Natural killer cell (primary cell): ENCODE measurements at places on chromosomes 3 and 15. TPM values are rescaled to one million over a fixed set of nuclear protein-coding genes. Genes with fewer than 3 reads are reported as not detected.

The DYNLT2B gene
- 5.4 TPM for total RNA-seq

The RBM5 gene
- total RNA-seq, result 473 TPM

The LRTM1 gene
- not detected for total RNA-seq

The RARRES1 gene
- not detected for total RNA-seq

The ZMYND10 gene
- 3.5 TPM for total RNA-seq

The BOC gene
- total RNA-seq, result not detected

DNA sequence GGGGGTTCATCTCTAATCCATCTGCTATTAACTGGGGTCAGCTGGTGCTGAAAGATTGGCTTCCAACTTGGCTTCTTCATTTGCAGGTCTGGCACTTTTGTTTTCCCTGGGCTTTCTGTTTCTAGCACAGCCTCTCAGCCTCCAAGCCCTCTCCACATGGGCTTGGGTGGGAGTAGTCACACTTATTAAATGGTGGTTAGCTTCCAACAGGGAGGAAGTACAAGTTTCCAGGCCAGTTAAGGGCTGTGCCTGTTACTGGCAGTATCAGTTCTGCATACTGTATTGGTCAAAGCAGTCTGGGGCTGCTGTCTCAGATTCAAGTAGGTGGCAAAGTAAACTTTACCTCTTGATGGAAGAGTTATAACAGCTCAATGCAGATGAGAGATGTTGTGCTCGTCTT lies 627.1 kb upstream of the CCDC54 start:
- no peak overlapping the region for H3K27ac ChIP-seq
- H3K4me1 ChIP-seq, result no peaks in the 10 kb centered on the region
- no peaks in the 10 kb centered on the region for H3K36me3 ChIP-seq
- H3K27me3 ChIP-seq, result no peaks in the 10 kb centered on the region

DNA sequence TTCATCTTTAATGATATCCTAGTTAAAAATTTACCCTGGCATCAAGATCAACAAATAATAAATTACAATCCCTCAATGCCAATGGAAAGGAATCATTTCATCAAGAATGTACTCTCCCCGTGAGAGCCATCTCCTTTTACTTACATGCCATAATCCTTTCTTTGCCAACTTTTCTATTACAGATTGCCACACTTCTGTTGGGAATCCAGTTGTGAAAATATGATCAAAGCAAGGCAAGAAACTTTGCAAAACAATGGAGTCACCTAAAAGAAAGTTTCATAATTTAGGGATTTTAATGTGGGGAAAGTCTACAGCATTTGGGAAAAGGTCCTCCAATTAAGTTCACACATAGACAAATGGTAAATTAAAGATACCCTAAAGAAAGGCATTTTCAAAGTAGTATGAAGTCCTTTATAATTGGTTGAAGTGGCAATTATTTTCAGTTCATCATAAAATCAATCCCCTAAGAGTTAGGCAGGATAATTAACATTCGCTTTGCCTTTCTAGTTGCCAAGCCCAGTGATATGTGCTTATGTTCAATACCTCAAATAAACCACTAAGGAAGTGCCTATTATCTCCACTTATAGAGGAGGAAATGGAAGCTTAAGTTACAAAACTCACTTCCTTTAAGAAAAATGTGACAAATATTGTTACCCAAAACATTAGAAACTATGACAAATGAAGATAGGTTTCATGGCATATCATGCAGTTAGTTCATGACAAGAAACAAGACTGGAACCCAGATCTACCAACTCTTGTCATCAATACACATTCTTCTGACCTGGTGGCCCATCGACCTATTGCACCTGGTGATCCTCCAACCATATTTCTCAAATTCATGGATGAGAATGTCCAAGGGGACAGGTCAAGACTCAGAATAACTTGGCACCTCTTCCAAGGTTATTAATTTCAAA lies 49.1 kb downstream of the TRANK1 start:
- no peak overlapping the region for H3K4me3 ChIP-seq
- H3K4me1 ChIP-seq, result peaks cover 41% of the 10 kb centered on the region
- H3K36me3 ChIP-seq, result peaks cover 72% of the 10 kb centered on the region
- peak overlapping the region; percentile 71 for H3K27ac ChIP-seq
- H3K27me3 ChIP-seq, result no peaks in the 10 kb centered on the region

GRCh38 chr15:67240235-67241131 lies 14.0 kb downstream of the AAGAB start:
- peaks cover 8% of the 10 kb centered on the region for H3K4me1 ChIP-seq
- no peaks in the 10 kb centered on the region for H3K27me3 ChIP-seq
- peak; percentile 64 for DNase-seq
- peaks cover 5% of the 10 kb centered on the region for H3K36me3 ChIP-seq
- no peak overlapping the region for H3K4me3 ChIP-seq
- H3K27ac ChIP-seq, result peak overlapping the region; percentile 26

GRCh38 chr3:181728470-181729340 lies 17.0 kb downstream of the SOX2 start:
- DNase-seq, result no peak
- peaks cover 14% of the 10 kb centered on the region for H3K4me1 ChIP-seq
- no peak overlapping the region for H3K27ac ChIP-seq
- no peaks in the 10 kb centered on the region for H3K36me3 ChIP-seq
- H3K4me3 ChIP-seq, result no peak overlapping the region

- H3K36me3 ChIP-seq, result no peaks in the 10 kb centered on the region
- no peak overlapping the region for H3K27ac ChIP-seq
- no peak for DNase-seq
- H3K4me3 ChIP-seq, result no peak overlapping the region
- no peaks in the 10 kb centered on the region for H3K4me1 ChIP-seq
Measured at GRCh38 chr3:165355316-165355715, 159.1 kb upstream of the SLITRK3 start.

DNA sequence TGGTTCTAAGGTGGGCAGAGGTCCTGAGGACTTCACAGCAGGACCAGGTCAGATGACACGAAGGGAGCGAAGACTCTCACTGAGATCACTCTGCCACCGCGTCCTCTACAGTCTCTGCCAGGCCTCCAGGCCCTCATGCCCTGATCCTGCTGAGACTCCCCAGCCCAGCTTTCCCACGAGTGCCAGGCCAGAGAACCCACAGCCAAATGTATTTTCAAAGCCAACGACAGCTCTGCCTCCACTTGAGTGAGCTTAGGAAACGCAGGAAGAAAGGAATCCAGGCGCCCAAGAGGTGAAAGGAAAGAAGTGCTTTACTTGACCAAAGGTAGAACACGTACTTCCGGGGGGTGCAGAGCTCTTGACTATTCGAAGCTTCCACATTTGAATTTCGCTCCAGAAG lies 275.0 kb downstream of the XXYLT1 start:
- no peak overlapping the region for H3K27ac ChIP-seq
- DNase-seq, result no peak
- H3K4me1 ChIP-seq, result no peaks in the 10 kb centered on the region
- no peaks in the 10 kb centered on the region for H3K27me3 ChIP-seq

- no peaks in the 10 kb centered on the region for H3K4me1 ChIP-seq
- H3K36me3 ChIP-seq, result no peaks in the 10 kb centered on the region
- H3K4me3 ChIP-seq, result no peak overlapping the region
- H3K27me3 ChIP-seq, result peaks cover 2% of the 10 kb centered on the region
Measured at GRCh38 chr3:34200576-34200975, 402.1 kb downstream of the PDCD6IP start.

- no peaks in the 10 kb centered on the region for H3K36me3 ChIP-seq
- H3K27ac ChIP-seq, result no peak overlapping the region
- H3K4me1 ChIP-seq, result no peaks in the 10 kb centered on the region
- DNase-seq, result no peak
- H3K27me3 ChIP-seq, result no peaks in the 10 kb centered on the region
- no peak overlapping the region for H3K4me3 ChIP-seq
Measured at GRCh38 chr15:25220834-25221233, 218.0 kb downstream of the UBE3A start.

DNA sequence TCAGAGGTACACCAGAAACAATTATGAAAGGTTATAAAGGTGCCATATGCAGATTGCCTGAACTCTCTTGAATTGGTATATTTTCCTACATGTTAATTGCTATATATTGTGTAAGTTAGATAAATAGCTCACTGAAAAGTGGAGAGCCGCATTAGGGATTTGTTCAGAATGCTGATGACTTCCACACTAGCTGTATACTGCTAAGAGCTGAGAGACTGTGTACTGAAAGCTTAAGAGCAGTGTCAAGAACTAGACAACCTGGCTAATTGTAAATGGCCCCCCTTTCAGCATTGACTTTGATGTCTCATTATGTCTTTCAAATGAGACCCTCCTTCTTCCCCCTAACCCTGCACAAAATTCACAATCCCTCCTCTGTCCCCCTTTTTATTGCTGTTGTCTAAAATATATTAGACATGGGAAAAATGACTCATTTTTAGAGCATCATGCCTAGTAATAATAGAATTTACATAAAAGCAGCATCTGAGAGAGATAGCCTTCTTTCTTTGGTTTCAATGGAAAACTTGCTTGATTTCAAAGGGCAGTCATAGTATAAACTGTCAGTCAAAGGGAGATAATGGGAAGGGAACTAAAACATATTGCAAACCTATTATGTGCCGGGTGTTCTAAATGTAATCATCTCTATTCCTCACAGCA lies 34.7 kb upstream of the GREM1 start:
- no peak overlapping the region for H3K27ac ChIP-seq
- H3K4me1 ChIP-seq, result no peaks in the 10 kb centered on the region
- H3K4me3 ChIP-seq, result no peak overlapping the region
- H3K27me3 ChIP-seq, result no peaks in the 10 kb centered on the region
- H3K36me3 ChIP-seq, result no peaks in the 10 kb centered on the region

DNA sequence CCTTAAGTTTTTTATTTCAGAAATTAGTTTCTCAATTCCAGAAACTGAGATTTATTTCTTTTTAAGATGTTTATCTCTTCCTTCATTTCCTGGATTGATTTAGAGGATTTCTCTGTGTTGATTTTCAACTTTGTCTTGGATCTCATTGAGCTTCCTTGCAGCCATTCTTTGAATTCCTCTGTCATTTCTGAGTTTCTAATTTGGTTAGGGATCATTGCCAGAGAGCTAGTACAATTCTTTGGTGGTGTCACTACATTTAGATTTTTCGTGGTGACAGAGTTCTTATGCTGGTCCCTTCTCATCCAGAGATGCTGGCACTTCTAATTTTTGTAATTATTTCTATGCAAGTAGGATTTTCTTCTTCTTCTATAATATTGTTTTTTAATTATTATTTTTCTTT lies 691.1 kb upstream of the NAALADL2 start:
- H3K36me3 ChIP-seq, result no peaks in the 10 kb centered on the region
- no peaks in the 10 kb centered on the region for H3K27me3 ChIP-seq
- no peak overlapping the region for H3K27ac ChIP-seq

DNA sequence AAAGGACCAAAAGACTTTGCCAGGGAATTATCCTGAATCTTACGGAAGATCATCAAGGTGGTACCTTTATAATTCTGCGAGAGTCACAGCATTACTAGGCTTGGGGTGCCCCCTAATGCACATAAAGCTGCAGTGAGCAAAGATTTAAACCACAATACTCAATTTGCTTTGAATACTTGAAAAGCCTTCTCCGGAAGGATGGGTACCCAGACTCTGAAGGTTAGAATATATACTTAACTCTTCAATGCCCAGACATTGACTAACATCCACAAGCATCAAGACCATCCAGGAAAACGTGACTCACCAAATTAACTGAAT lies 117.8 kb upstream of the KCNH8 start:
- H3K36me3 ChIP-seq, result no peaks in the 10 kb centered on the region
- no peak overlapping the region for H3K4me3 ChIP-seq
- H3K4me1 ChIP-seq, result no peaks in the 10 kb centered on the region
- DNase-seq, result no peak
- no peak overlapping the region for H3K27ac ChIP-seq

GRCh38 chr3:127791221-127791913 lies 30.9 kb downstream of the MGLL start:
- H3K36me3 ChIP-seq, result no peaks in the 10 kb centered on the region
- H3K4me3 ChIP-seq, result no peak overlapping the region
- H3K4me1 ChIP-seq, result no peaks in the 10 kb centered on the region
- no peaks in the 10 kb centered on the region for H3K27me3 ChIP-seq

- H3K4me3 ChIP-seq, result no peak overlapping the region
- H3K4me1 ChIP-seq, result no peaks in the 10 kb centered on the region
- H3K27ac ChIP-seq, result no peak overlapping the region
- DNase-seq, result no peak
- H3K36me3 ChIP-seq, result no peaks in the 10 kb centered on the region
Measured at GRCh38 chr15:94909510-94909909, 678.1 kb downstream of the MCTP2 start.

DNA sequence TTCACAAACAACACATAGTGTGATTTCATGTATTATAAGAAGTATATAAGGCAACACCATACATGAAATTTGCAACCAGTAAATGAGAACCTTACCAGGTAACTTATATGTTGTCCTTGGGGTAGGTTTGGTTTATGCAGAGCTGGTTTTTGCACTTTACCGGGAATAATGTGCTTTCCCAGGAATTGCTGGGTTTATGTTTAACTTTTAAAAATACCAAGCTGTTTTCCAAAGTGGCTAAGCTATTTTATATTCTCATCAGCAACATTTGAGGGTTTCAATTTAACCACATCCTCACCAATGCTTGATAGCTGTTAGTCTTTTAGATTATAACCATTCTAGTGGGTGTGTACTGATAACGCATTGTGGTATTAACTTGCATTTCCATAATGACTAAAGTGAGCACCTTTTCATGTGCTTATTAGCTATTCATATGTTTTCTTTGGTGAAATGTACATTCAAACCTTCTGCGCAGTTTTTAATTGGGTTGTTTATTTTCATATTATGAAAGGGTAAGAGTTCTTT lies 71.6 kb downstream of the KY start:
- H3K4me1 ChIP-seq, result no peaks in the 10 kb centered on the region
- H3K4me3 ChIP-seq, result no peak overlapping the region
- H3K27me3 ChIP-seq, result no peaks in the 10 kb centered on the region
- no peak overlapping the region for H3K27ac ChIP-seq
- no peaks in the 10 kb centered on the region for H3K36me3 ChIP-seq

DNA sequence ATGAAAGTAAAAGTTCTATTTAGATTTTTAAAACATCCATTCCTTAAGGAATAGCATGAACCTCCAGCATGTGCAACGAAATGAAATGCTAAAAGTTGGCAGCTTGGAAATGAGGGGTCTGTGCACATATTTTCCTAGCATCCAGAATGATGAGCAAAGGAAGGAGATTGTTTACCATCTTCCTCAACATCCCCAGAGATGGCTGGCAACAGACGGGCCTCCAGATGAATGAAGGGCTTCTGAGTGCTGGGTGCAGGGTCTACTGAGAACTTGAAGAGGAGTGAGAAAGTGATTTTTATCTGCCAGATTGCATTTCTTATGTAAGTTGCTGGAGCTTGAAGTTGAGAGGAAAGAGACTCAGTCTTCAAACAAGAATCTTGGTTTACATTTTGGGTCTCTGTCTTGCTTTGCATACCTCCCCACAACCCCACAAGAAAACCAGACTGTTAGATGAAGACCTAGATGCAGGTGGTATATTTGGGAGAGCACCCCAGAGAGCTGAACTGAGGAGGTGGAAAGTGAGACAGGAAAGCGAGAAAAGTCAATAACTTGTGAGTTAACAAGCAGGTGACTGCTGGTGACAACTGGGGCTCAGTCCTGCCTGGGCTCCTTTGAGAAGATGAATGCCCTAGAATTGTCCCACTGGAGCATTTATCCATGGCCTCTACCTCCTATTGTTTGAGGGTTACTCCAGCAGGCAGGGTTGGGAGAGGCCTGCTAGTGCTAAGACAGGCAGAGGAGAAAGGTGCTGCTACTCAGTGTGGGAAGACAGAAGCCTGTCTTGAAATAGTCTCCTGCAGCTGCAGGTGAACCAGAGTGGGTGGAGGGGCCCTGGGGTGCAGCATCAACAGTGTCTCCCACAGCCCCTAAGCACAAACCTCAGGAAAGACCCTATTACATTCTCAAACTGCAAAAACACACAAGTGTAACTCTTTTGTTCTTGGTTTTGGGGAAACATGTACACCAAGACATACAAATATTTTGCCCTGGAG lies 10.5 kb upstream of the CCK start:
- no peak for DNase-seq
- no peak overlapping the region for H3K4me3 ChIP-seq
- no peak overlapping the region for H3K27ac ChIP-seq
- H3K4me1 ChIP-seq, result no peaks in the 10 kb centered on the region
